Ascending aorta (tissue), 2 donors: ENCODE measurements at places on chromosomes 1 and 21.

- DNase-seq = no peak
Measured at GRCh38 chr21:21162786-21163185, 164.6 kb downstream of the NCAM2 start.

- no peak for DNase-seq
Measured at GRCh38 chr1:84961316-84961715, 35.6 kb downstream of the MCOLN2 start.

GRCh38 chr1:198711837-198712236 lies 73.0 kb downstream of the PTPRC start:
- no peak for DNase-seq

DNA sequence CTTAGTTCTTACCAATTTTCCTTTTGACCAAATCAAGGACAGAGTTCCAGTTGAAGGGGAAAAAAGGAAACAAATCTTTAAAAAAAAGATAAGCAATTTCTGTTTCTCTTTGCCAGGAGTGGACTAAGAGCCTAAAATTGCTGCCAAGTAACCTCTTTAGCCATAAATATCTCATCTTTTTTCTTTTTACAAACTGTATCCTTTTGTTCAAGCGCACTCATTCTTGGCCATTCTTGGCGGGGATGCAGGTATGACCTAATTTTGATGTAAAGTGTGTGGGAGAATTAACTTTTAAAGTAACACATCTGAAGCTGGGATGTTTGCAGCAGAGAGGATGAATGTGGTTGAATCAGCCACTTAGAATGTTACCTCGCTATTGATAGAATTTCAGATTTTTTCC lies 13.4 kb upstream of the KIF1B start:
- DNase-seq = no peak

GRCh38 chr1:54218883-54219687 lies 19.1 kb downstream of the MRPL37 start:
- DNase-seq = no peak

DNA sequence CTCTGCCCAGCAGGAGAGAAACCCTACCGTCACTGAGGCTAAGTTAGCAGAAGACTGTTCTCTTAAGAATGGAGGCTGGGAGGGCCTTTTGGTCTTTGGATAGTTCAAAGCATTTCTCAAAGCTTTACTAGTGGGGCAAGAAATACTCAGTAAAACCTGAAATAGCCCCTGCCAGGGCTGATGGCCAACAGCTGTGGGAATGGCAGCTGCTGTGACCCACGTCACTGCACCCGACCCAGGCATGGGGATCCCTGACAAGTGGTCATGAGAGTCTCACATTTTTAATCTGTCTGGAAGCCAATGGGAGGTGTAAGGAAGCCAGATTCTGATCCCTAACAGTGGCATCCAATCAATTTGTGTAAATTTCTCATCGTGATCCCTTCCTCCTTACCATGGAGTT lies 44.5 kb upstream of the ENAH start:
- no peak for DNase-seq
